C1 segment of cervical spinal cord (tissue), 14 donors: ENCODE measurements at places on chromosomes 1 and 21.

- DNase-seq = no peak
Observed at GRCh38 chr1:37570528-37571334, 14.0 kb downstream of the DNALI1 start.

DNA sequence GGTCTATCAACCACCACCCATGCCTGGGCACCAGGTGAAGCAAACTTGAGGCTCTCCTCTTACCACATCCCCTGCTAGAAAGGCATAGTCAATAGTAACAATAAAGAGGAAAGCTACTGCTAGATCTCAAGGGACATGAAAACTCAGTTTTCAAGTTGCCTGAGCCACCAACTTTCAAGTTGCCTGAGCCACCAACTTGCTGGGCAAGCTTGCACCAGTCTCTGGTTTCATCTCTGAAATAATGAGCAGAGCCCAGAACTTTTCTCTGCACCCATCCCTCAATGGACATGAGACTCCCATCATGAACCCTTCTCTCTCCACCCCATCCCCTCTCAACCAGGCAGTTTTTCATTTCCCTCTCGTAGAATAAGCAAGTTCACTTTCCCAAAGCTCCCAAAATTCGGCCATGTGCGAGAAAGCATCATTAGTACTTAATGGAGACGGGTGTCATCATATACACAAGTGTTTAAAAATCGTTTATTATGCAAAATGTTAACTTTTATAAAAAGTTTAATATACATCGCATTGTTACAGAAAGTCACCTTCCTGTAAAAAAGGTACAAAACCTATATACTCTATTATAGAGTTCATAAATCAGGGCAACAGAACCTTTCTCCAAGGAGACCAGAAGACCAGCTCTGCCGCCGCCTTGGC, 1.7 kb downstream of the ID3 start:
- DNase-seq = no peak

GRCh38 chr1:26269198-26269550, 10.7 kb upstream of the SH3BGRL3 start:
- no peak for DNase-seq

DNA sequence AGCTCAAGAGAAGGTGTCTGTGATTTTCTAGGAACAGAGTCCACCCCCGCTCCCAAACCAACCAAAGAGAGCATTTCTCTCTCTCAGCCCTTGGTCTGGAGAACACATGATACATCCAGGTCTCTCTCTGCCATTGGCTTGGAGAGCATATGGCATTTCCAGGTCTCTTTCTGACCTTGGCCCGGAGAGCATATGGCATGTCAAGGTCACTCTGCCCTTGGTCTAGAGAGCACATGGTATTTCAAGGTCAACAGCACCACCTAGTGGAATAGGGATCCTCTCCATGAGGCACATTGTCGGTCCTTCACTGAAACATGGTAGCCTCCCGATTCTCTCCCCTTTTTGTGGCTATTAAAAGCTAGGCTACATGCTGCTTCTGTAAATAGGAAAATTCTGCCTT, 437.7 kb upstream of the OLFM3 start:
- no peak for DNase-seq

- DNase-seq = no peak
Observed at GRCh38 chr1:174871886-174872285, 127.9 kb upstream of the CACYBP start.

GRCh38 chr1:204263254-204263910, 49.6 kb upstream of the GOLT1A start:
- no peak for DNase-seq

DNA sequence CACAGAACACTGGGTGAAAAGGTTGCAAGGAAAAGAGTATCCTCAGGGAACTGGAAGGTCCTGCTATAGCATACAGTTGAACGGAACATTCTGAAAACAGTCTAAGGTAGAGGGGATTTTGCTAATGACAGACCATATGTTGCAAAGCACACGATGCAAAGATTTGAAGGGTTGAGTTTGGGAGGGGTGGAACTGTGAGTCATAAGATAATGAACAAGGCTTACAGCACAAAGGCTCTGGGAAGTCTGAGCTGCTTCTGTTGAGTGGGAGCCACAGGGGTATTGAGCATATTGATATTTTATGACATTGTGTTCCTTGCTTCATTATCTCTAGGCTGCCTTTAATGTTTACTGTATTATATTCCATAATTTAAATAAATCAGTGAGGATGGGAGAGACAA, 104.9 kb downstream of the PLPPR4 start:
- DNase-seq = no peak

GRCh38 chr1:59565611-59566410, 248.9 kb upstream of the HOOK1 start:
- DNase-seq = no peak

DNA sequence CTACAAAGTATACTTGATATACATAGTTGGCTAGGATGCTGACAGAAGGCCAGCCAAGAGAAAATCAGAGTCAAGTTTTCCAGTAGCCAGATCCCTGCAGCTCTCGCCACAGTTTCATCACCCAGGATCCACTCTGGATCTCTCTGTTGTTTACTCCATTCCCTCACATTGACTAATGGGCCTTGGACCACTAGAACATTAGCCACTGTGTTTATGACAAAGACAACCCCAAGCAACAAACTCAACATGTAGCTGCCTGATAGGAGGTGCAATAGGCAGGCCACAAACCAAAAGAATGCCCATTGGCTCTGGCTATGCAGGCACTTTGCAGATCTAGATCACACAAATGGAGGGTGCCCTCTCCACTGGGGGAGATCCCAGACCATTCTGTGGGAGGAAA, 44.2 kb downstream of the ARHGEF11 start:
- DNase-seq = no peak

DNA sequence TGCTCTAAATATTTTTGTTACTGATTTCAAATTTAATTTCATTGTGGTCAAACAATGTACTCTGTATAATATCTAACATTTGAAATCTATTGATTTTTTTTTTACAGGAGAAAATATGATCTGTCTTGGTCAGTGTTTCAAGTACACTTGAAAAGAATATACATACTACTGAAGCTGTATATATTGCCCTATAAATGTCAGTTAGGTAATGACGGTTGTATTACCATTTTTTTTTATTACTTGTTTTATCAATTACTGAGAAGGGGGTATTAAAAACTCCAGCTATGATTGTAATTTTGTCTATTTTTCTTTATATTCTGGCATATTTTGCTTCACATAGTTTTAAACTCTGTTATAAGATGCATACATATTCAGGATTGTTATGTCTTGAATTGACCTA, 59.7 kb upstream of the CACHD1 start:
- no peak for DNase-seq

GRCh38 chr1:156844638-156845037, 14.3 kb downstream of the INSRR start:
- no peak for DNase-seq

GRCh38 chr1:64433308-64433707, 36.6 kb upstream of the CACHD1 start:
- no peak for DNase-seq

GRCh38 chr1:24964811-24965570, 34.9 kb upstream of the RUNX3 start:
- DNase-seq = no peak

DNA sequence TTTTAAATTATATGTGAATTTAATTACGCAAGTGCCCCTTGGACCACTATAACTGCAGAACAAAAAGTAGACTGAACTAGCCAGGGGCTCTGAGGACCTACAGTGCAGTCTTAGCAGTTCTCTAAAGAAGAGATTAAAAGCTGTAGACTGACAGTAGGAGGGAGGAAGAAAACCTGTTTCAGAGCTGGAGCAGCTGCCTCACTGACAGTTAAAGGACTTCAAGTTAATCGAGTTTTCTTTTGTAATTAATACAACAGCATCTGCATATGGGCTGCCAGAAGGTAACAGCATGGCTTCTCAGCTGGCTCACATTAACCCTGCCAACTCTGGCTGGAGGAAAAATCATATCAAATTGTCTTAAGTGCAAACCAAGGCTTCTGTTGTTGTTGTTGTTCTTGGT, 19.9 kb downstream of the DSTYK start:
- no peak for DNase-seq

DNA sequence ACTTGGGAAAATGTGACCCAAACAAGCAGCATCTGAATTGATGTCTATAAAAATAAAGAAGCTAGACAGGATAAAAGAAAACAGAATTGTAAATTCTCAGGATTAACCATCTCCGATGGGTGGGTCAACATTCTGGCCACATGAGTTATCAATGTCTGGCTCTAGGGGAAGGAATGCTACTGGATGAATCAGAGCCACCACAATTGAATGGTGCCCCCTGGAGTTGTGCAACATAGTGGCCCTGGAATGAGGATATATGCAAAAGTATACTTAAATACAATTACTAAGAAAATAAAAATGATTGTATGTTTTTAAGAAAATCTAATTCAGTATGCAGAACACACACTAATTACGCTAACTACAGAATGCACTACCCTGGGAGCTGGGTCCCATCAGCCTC, 185.6 kb downstream of the TGFBR3 start:
- DNase-seq = no peak

DNA sequence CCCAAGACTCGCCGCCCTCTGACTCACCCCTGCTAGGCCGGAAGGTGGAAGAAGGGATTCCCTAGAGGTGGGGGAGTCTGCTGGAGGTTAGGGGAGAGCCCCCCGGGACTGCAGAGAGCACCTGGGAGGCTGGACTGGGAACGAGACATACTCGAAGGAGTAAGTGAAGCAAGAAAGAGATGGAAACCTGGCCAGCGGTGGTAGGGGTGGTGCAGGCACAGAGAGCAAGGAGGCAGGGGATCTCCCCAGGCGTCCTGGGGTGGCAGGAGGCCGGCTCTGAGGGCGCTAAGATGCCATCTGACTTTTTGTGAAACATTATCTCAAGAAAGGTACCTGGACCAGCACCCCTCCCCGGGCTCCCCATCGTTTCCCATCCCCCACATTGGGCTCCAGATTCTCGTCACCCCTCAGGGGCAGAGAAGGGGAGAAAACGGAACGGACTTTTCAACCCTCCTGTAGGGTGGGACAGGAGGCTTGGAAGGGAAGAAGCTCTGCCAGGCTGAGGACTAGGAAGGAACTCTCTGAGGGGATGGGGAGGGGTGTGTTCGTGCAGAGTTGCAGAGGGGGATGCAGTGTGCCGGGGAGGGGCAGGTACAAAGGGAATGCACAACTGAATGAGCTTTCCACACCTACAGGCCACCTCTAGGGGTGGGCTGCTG, 708 bp downstream of the CHRNB2 start:
- DNase-seq = no peak

DNA sequence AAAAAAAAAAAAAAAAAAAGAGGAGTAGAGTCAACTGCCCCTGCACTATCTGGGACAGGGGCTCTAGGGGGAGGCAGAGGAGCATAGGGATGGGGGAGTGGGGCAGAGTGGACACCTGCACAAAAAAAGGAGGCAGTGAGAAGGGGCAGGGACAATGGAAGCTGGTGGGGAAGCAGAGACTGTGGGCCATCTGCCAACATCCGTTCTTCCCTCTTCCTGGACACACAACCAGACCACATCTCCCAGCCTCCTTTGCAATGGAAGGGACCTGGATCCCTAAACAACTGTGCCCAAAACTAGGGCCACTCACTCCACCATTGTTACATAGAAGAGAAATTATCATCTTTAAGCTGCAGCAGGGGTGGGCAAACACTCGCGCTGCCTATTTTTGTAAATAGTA, 38.4 kb downstream of the NEK2 start:
- no peak for DNase-seq

- DNase-seq = peak; percentile 15
Observed at GRCh38 chr1:233671286-233671685, 57.4 kb downstream of the KCNK1 start.

DNA sequence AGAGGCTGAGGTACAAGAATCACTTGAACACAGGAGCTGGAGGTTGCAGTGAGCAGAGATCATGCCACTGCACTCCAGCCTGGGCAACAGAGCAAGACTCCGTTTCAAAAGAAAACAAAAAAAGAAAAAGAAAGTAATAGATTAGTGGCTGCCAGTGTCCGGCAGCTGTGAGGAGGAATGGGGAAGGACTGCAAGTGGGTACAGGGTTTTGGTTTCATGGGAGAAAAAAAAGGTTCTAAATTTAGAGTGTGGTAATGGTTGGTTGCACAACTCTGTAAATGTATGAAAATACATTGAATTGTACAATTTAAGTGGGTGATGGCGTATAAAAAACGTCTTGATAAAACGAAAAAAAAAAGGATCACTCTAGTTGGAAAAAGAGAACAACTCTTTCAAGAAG, 6.7 kb downstream of the TAF1A start:
- DNase-seq = no peak

GRCh38 chr1:98344731-98345130, 316.8 kb upstream of the SNX7 start:
- no peak for DNase-seq

- DNase-seq = no peak
Observed at GRCh38 chr1:86138746-86139145, 17.8 kb downstream of the COL24A1 start.

DNA sequence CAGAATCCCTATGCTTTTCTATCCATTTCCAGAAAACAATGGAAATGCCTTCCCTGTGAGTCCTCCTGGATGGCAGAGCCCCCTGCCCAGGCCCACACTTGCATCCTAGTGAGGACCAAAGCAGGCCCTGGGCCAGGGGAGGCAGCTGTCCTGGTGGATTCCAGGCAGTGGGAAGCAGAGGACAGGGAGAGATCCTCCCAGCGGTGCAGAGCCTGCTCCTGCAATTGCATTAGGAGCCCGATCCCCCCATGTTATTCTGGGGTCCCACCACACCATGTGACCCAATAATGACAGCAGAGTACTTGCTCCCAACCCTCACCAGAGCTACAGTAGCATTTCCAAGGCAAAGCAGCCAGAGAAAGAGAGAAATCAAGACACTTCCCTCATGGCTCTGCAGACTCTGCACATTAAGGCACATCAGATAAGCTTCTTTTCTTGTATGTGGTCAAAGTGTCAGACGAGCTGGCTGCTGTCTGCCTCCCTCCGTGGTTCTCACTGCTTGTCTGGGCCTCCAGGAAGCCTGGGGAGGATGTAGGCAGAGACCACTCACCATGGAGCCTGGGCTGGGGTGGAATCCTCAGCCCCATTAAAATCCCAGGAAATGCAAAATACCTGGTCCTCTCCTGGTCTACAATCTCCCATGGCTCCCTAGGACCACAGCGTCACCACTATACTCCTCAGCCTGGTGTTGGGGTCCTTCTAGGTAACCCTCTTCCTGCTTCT, 54.9 kb upstream of the RUNX3 start:
- no peak for DNase-seq

GRCh38 chr1:61082311-61083012, at the start of gene NFIA:
TSS of gene NFIA (plus strand) at chr1:61082561.
- DNase-seq = peak; percentile 62

- DNase-seq = peak; percentile 5
Observed at GRCh38 chr1:87684194-87684593, 355.5 kb downstream of the LMO4 start.

- DNase-seq = no peak
Observed at GRCh38 chr1:19312782-19313635, 883 bp downstream of the SLC66A1 start.

DNA sequence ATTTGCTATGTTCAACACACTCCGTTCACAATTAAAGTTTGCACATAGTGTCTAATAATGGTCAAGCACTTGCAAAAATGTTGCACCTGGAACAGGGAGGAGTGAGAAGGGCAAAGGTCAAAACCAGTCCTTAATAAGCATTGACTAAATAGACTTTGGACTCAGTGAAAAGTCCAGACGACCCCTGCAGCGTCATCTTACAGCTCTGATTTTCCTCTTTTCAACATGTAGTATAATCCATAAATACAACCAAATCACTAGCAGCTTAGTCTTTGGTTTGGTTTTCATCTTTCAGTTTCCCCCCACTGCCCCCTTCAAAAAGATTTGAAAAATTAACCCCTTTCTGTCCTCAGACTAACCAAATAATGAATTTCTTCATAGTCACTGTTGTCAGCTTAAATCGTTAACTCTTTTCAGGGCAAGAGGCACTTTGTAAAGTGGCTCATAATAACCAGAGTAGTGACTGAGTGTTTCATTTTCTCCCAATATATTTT, 290.3 kb downstream of the PTPRC start:
- no peak for DNase-seq

- DNase-seq = no peak
Observed at GRCh38 chr1:179305450-179305849, 11.9 kb downstream of the SOAT1 start.
